Thoracic aorta (tissue), 2 donors: ENCODE measurements at places on chromosomes 3 and 15. TPM values are rescaled to one million over a fixed set of nuclear protein-coding genes. Genes with fewer than 3 reads are reported as not detected.

DNA sequence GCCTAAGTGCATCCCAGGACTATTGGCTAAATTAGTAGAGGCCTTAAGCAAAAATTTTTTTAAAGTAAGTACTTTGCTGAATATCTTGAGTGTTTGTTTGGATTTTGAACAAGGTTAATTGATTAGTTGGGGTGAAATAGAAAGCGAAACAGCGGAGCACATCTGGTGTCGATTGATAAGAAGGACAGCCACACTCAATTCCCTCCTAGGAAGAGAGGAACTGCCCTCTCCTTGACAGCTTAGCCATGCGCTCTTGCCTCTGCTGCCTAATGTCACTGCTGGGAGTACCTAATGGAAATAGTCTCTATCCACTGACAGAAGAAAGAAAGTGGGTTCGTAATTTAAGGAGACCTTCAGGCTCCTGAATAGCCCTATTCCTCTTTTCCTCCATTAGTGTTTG is 943.6 kb downstream of the DIPK2A start:
- H3K27ac ChIP-seq, result no peak overlapping the region
- H3K27me3 ChIP-seq, result no peaks in the 10 kb centered on the region
- no peak for DNase-seq
- no peak overlapping the region for H3K4me3 ChIP-seq

DNA sequence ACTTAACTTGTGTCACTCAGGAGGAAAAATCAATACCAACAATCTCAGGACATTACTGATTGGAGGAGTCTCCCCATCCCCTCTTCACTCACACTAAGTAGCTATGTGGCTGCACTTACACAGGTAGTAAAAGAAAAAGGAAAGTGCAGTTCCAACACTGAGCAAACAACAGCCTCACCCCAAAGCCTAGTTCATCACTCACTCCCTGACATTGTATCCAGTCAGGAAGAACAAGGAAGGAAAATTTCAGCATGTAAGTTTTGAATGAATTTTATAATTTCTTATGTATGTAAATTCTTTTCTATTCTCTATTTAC is 273.4 kb downstream of the IGSF11 start:
- DNase-seq, result no peak
- H3K36me3 ChIP-seq, result no peaks in the 10 kb centered on the region
- H3K4me1 ChIP-seq, result no peaks in the 10 kb centered on the region
- H3K27ac ChIP-seq, result no peak overlapping the region

GRCh38 chr3:184685055-184685454 is 26.8 kb downstream of the MAGEF1 start:
- no peaks in the 10 kb centered on the region for H3K36me3 ChIP-seq
- no peak overlapping the region for H3K27ac ChIP-seq
- H3K4me1 ChIP-seq, result peaks cover 5% of the 10 kb centered on the region
- H3K27me3 ChIP-seq, result no peaks in the 10 kb centered on the region
- no peak for DNase-seq

GRCh38 chr3:159899166-159899565 is 89.5 kb upstream of the IL12A start:
- no peak for DNase-seq
- H3K27ac ChIP-seq, result no peak overlapping the region
- H3K27me3 ChIP-seq, result no peaks in the 10 kb centered on the region
- H3K4me1 ChIP-seq, result peaks cover 2% of the 10 kb centered on the region

DNA sequence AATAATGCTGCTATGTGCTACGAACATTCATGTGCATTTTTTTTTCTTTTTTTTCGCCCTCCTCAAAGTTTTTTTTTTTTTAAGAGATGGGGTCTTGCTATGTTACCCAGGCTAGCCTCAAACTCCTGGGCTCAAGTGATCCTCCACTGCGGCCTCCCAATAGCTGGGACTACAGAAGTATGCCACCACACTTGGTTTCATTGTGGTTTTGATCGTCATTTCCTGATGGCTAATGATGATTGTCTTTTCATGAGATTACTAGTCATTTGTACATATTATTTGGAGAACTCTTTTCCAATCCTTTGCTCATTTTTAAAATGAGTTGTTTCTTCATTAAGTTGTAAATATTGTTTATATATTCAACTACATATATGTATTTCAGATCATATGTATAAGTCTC is 48.8 kb downstream of the FBXO22 start:
- H3K36me3 ChIP-seq, result no peaks in the 10 kb centered on the region
- no peak for DNase-seq
- H3K27me3 ChIP-seq, result no peaks in the 10 kb centered on the region
- H3K4me3 ChIP-seq, result no peak overlapping the region
- no peaks in the 10 kb centered on the region for H3K4me1 ChIP-seq

DNA sequence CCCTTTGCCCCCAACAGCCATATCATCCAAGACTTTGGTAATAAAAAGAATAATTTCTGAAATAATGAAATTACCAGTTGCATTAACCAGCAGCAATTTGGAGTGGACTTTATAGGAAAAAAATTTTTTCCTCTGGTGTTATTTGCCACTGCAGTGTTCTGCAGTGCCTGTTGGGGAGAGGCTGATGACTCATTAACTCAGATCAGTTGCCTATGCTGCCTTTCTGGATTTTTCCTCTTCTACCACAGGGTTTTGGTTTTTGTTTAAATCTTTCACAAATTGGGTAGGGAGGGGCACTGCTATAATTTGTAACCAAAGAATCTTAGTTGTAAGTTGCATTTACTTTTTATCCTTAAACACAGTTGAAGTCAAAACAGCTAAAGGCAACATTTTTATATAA is 22.7 kb downstream of the ATP6V1A start:
- no peaks in the 10 kb centered on the region for H3K27me3 ChIP-seq
- no peaks in the 10 kb centered on the region for H3K4me1 ChIP-seq
- H3K4me3 ChIP-seq, result no peak overlapping the region
- no peak for DNase-seq
- H3K36me3 ChIP-seq, result no peaks in the 10 kb centered on the region

UROC1 gene
- total RNA-seq, result not detected

SEMA3F gene
- total RNA-seq, result 25.5 TPM

TRAIP gene
- total RNA-seq, result 2.3 TPM

EBLN2 gene
- total RNA-seq, result 6.9 TPM
